ENCODE measurements at places on chromosomes 16 and 17.

DNA sequence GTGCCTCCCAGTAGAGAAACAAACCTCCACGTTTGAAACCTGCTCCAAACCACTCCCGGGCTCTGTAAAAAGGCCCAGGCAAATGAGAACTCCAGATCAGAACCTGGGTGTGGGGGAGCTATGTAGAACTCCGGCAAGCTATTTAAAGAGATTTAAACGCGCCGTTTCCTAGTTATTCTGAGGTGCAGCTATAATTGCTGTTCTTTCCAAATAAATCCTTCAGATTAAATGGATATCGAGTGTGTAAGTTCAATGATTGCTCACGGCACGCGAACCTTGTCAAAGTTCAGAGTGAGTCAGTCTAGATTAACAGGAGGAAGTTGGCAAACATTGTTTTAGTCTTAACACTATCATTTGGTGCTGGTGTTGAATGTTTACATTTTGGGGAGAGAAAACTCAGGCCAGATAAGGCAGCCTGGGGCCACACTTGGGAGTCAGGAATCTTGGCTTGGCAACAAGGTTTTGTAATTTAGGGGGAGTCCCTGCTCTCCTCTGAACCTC lies 92.9 kb upstream of the SALL1 start:
- DNase-seq = no peak

DNA sequence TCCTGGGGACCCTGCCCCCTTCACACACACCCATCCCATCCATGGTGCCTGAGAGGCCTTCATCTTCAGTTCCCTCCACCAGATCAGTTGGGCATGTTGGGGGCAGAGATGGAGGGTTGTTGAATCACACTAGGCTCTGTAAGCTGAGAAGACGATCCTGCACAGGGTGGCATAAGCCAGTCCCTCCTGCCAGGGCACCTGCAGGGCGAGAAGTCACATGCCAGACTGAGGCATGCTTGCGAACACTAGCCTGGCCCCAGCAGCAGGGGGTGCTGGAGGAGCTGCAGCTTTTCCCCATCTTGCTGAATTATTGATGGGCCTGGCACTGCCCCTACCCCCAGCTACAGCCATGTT lies 6.1 kb upstream of the TBX2 start:
- no peak for DNase-seq

DNA sequence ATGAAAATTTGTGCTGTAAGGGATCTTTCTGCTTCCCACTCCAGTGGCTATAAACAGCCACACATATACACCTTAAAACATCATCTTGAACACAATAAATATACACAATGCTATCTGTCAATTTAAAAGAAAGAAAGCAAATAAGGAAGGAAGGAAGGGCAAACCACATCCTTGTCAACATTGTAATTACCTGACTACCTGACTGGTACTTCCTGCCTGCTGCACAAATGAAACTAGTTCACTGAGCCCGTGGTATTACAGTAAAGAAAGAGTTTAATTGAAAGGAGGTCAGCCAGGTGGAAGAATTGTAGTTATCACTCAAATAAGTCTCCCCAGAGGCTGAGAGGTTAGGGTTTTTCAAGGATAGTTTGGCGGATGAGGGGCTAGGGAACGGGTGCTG lies 344.4 kb upstream of the ASIC2 start:
- DNase-seq = no peak

DNA sequence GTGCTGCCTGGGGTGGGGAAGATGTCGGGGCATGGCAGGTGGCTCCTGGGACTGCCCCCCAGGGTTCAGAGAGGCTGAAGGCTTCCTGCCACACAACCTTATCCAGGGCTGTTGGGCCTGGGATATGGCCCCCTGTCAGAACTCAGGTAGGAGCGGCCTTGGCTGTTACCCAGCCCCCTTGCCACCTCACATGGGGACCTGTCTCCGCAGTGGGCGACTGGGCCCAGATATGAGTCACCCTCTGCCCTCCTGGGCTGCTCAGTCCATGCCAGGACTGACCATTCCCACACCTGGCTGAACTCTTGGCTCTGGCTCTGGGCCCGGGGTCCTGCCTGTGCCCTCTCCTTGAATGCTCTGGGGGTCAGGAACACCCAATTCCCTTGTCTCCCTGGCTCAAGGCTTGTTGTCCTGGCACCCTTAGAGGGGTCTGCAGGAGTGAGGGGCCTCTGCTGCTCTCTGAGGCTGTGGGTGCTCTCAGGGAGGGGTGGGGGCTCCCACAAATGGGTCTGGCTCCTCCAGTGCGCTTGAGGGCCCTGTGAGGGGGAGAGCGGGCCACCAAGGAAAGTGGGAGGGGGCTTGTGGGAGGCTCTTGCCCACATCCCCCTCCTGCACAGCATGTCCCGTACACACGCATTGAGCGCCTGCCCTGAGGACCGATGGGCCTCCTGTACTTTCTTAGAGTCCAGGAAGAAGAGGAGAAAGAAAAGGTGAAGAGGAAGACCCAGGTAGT lies 36.0 kb downstream of the LGALS9 start:
- DNase-seq = no peak

- DNase-seq = no peak
These were observed 159.4 kb downstream of the HS3ST3A1 start for GRCh38 chr17:13442361-13442760.

GRCh38 chr17:66312912-66313311 lies 10.5 kb downstream of the PRKCA start:
- no peak for DNase-seq

- no peak for DNase-seq
These were observed 74.5 kb upstream of the TNRC6C start for GRCh38 chr17:77884019-77884418.

- no peak for DNase-seq
These were observed 142.9 kb downstream of the USP31 start for GRCh38 chr16:23006380-23006779.

DNA sequence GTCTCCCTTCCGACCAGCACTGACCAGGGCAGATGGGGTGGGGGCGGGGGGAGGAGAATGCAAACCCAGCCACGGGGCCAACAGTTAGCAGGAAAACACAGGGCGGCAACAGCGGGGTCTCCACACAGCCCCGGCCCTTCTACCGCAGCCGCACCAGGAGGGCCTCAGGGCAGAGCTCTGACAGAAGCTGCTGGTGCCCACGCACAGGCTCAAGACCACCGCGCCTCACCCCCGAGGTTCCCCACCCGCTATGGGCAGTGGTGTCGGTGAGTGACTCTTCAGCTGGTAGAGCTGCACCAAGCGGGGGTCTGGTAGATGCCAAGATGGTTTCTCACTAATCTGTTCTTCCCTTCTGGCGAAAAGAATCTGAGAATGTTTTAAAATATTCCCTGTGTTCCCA lies 16.1 kb downstream of the HAGH start:
- DNase-seq = no peak

DNA sequence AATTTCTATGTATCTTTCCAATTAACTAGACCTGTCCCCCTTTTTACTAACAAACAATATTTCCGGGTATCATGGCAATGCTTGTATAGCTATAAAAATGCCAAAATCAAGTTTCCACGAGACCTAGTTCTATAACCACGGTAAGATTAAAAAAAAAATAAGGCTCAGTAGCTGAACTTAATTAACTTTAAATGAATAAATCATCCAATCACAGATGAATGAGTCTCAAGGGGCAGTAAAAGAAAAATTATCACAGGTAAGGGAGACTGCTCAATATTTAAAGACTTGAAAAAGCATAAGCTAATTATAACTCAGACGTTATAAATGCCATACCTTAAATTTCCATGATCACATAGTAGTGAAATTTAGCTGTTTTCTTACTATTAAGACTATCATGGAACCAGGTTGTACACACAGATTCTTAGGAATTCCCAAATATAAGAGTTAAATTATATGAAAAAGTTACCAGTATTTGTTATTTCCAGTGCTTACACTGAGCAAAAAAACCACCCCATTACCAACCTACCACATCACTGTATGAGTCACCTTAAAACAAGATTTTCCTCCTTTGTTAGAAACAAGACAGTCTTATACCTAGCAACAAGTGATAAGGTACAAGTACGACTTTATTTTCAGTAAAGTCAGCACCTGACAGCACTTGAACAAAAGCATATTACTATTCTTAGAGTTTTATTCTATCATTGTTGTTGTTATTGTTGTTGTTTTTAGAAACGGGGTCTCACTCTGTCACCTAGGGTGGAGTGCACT lies 20.6 kb downstream of the SSH2 start:
- no peak for DNase-seq

GRCh38 chr16:16989368-16989767 lies 481.4 kb downstream of the XYLT1 start:
- DNase-seq = no peak

- no peak for DNase-seq
These were observed 1.1 kb upstream of the DBNDD1 start for GRCh38 chr16:90020260-90020837.

- DNase-seq = no peak
These were observed 15.8 kb upstream of the ZNF19 start for GRCh38 chr16:71504901-71505300.

DNA sequence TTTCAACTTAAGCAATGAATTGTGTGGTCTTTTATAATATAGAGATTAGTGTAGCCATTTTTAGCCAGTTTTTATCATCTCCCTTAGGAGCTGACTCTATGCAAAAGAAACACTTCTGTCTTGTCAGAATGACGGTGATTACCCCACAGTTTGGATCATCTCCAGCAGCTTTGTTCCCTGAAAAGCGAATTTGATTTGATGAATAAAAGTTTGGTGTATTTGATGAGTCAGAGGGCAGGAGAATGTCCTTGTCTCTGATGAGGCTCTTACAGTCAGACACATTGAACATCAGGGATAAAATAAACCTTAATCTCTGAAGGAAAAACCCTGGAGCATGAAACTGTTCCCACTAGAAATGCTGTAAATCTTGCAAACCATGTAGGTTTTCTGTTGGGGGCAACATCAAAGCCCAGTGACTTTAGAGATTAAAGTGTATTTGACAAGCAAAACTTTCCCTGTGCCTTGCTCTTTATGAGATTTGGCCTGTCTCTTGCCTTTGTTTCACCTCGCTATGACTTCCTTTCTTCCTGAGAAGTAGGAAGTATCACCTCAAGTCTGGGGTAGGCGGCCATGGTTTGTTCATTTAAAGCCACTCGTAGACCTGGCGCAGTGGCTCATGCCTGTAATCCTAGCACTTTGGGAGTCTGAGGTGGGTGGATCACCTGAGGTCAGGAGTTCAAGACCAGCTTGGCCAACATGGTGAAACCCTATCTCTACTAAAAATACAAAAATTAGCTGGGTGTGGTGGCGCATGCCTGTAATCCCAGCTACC lies 209.3 kb downstream of the FTO start:
- DNase-seq = no peak

DNA sequence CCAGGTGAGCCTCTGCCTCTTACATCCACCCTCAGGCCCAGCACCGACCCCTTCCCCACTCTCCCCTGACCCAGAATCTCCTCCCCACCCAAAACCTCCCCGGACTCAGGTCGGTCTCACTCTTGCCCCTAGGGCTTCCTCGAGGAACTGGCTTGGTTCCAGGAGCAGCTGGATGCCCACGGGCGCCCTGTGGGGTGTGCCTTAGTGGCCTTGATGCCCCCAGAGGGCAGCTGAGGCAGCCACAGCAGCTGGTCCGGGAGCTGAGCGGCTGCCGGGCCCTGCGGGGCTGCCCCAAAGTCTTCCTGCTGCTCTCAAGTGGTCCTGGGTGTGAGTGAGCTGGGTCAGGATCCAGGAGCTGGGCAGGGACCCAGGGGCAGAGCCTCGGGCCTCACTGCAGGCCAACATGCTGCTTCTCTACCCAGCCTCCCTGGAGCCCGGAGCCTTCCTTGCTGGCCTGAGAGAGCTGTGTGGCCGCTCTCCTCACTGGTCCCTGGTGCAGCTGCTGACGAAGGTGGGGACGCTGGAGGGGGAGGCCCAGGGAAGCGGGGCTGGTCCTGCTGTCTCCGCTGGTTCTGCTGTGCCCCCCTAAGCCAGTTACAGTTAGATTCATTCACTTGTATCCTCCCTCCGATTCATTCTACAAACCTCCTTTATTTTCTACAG lies 9.6 kb downstream of the ZNF213 start:
- no peak for DNase-seq

DNA sequence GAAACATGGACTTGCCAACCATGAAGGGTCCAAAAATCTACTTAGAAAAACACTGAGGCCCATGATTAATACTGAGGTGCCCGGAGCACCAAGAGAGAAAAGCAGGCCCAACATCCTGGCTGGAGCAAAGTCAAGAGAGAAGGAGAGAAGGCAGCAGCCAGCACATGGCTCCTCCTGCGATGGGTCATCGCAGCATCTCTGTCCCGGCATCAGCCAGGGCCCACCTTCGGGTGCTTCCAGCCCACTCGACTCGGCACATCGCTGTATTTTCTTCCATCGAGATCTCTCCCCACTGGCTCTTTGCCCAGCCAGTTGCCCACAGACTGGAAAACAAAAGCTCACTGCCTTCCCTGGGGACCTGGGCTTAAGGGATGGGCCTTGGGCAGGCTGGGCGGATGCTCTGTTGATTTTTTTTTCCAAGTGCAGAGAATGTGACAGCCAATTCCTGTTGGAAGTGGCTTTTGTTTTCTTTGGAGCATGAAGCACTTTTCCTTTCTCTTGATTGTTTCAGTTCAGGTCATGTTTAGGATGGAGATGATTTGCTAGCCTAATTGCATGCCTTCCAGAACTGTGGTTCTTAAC lies 58.1 kb downstream of the CYB5B start:
- DNase-seq = no peak

- no peak for DNase-seq
These were observed 18.4 kb downstream of the CMTM3 start for GRCh38 chr16:66622863-66623262.

DNA sequence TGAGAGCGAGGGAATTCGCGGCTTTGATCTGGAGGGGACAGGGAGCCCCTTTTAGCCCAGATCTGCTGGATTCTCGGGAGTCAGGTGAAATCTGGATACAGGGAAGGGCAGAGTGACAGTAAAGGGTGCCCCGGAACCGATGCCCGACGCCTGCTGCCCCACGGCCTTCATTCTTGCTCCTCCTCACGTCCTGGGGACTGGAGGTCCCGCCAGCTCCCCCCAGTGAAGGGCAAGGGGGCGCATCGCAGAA lies 596 bp downstream of the OR1F1 start:
- no peak for DNase-seq

DNA sequence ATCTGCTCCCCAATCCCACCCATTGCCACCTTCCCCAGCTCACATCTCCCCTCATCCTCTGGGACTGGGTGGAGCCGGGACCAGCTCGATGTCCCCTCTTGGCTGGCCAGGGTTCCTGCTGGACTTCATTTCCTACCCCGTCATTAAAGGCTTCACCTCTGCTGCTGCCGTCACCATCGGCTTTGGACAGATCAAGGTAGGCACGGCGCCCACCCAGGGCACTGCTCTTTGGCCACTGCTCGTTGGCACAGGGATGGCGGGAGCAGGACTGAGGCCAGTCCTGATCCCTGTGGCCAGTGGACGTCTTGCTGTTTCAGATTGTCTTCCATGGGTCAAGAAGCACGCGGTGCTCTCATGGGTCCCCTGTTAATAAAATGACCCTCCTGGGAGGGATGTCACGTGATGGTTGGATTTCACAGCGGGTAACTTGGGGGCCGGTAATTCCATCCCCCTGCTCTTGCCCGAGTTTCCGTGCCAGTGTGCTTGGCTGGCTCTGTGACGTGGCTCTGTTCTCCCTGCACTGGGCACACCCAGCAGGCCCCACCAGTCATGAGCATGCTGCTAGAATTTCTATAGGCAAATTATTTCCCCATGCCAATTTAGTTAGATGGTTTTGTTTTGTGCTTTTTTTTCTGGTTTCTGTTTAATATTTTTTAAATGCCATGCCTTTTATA lies 3.1 kb downstream of the SLC26A11 start:
- no peak for DNase-seq

- DNase-seq = no peak
These were observed 501.4 kb upstream of the WSB1 start for GRCh38 chr17:26792486-26792885.

- DNase-seq = no peak
These were observed 25.4 kb downstream of the PCTP start for GRCh38 chr17:55776271-55776670.

- no peak for DNase-seq
These were observed 213.9 kb downstream of the C16orf78 start for GRCh38 chr16:49587511-49587910.

All from H54 (cell line).